ENCODE measurements at places on chromosomes 2 and 18.

DNA sequence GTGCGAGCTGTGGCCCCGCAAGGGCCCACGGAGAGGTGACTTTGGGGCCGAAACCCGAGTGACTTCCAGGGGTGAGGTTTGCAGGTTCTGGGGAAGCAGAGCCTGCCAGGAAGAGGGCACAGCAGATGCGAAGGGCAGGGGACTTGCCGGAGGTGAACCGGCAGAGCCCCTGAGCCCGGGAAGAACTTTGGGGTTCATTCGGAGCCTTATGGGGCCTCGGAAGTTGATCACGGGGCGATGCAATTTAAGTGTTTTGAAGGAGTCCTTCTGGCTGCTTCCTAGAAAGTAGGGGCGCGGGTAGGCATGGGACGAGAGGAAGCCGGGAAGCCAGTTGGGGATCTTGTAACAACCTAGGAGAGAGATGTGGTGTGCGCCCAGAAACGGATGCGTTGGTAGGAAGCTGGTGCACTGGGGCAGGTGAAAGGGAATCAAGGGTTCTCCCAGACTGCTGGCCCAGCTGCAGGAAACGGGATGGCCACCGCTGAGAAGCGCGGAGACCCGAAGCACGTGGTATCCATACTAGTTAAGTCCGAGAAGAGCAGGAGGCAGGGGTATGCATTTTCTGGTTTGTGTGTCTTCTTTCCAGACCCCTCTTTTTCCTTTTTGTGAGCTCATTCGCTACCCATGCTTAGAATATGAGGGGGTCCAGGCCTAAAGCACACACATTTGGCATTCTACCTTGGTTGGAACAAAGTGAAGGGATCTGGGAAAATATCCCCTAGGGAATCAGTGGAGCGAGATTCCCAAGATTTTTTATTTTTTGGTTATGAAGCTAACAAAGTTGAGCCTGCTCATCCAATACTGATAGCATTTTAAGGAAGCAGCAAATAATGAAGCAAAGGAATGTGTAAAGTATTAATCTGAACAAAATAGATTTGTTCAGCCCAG lies 758 bp downstream of the SCLY start:
- DNase-seq, result no peak

- no peak for DNase-seq
Measured at GRCh38 chr18:2536493-2536892, 34.8 kb downstream of the METTL4 start.

DNA sequence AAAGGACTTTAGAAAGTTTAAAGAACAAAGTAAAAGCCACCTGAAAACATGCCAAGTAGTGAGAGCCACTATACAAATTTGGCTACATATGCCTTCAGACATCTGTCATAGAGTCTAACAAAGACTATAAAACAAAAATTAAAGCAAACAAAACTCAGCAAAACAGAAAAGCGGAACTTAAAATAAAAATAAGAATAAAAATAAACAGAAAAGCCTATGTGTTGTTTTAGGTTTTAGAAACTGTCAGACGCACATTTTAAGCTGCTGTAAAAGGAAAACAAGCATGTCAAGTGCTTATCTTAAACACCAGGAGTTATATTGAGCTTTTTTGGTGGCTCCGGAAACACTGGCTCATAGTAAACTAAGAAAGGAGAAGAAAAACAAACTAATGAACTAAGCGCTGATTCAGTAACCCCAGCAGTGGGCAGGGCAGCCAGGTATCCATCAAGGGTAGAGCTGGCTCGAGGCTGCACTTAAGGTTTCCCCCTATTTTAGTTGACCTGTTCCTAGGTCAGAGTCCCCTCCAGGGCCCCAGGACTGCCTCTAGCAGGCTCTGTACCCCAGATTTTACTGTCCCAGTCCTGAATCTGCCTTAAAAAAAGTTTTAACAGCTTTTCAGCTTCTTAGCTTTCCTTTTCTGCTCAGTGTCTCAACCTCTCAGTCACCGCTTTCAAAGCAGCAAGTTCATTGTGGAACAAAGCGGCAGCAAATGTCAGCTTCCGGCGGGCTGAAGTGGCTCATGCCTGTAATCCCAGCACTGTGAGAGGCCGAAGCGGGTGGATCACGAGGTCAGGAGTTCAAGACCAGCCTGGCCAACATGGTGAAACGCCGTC lies 15.4 kb upstream of the RMC1 start:
- no peak for DNase-seq

GRCh38 chr2:45406621-45407020 lies 204.4 kb downstream of the SRBD1 start:
- no peak for DNase-seq

- DNase-seq, result no peak
Measured at GRCh38 chr2:134262684-134263083, 8.8 kb downstream of the MGAT5 start.

- no peak for DNase-seq
Measured at GRCh38 chr2:144520756-144521487, 1.0 kb upstream of the ZEB2 start.

DNA sequence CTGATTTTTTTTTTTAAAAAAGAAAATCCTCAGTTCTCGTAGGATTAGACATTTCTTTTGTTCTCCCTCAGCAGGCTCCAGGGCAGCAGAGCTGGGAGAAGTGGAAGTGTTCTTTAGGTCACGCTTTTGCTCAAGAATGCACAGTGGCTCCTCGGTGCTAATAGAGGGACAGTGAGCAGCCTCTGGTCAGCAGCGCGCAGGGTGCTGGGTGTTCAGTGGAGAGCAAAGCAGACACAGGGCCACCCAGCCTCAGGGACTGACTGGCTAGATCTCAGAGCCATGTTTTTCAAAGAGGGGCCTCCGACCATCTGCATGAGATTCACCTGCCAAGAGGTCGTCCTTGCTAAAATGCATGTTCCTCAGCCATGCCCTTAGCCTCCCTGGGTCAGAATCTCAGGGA lies 218.8 kb downstream of the HAUS1 start:
- no peak for DNase-seq

- DNase-seq, result no peak
Measured at GRCh38 chr2:65500310-65501040, 68.1 kb upstream of the SPRED2 start.

DNA sequence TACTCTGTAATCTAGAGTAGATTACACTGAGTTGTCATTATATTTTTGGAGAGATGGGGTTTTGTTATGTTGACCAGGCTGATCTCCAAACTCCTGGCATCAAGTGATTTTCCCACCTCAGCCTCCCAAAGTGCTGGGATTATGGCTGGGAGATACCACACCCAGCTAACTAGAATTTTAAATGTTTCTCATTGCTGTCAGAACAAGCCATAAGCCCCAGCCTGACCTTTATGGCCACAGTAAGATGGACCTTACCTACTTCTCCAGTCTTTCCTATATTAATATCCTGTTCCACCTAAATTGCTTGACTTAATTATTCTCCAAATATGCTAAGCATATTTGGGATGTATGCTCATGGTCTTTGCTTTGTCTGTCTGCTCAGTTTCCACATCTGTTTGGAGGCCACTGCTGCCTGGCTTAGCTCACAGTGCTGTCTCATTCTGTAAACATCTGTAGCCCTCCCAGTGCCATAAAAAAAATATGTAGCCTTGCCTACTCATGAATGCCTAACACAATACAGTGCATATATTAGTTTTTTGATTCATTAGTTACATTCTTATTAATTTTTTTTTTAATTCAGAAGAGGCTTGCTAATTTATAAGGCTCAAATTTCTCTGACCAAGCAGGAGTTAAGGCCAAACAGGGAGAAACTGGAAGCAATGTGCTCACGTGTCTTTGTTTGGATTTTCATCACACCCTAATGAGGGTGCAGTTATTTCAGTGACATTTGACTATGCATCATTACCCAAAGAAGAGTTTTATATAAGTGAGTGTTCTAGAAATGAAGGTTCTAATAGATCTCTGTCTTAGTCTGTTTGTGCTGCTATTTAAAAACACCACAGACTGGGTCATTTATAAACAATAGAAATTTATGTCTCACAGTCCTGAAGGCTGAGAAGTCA lies 45.3 kb upstream of the PSME4 start:
- no peak for DNase-seq

GRCh38 chr2:38620282-38620977 lies 17.7 kb upstream of the HNRNPLL start:
- DNase-seq, result no peak

GRCh38 chr2:120111193-120111592 lies 98.3 kb downstream of the EPB41L5 start:
- DNase-seq, result no peak

- DNase-seq, result peak; percentile 37
Measured at GRCh38 chr18:3305354-3305762, 43.4 kb downstream of the MYL12B start.

- DNase-seq, result no peak
Measured at GRCh38 chr18:61132031-61132430, 201.2 kb upstream of the CDH20 start.

DNA sequence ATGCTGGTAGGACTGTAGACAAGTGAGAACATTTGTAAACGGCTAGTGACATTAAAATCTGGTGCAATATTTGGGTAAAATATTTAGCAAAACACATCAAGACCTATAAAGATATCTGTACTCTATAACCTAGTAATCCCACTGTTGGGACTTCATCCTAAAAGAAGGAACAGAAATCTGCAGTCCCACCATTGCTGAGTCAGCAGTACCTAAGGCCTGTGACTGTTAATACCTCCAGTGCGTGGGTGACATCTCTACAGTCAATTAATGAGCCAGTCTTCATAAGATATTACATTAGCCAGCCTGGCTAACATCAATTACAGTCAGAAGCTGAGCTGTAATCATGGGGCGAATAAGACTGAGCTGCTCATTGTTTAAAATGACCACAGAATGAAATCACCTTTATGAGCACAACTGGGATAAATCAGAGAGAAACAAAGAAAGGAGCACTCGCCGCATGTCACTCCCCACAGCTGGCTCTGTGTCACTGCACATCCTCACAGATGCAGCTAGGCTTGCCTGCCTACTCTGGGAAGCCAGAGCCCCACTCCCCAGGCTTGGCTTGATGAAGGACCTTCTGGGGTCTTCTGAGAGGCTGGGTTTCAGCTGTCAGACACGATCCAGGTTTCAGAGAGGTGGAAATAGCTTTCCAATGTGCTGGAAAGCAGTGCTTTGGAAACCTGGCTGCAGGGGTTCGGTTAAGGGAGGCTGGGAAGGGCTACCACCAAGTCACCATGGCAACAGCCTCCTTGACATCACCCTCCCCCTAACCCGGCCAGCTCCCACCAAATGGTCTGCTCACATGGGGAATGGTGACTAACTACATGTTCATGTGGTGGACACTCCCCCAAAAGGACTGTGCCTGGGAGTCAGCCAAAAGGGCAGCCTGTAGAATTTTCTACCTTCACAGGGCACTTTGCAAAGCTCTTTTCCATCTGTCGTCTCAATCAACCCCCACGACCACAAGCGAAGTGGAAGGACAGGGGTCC lies 145.0 kb downstream of the ZBTB7C start:
- no peak for DNase-seq

- DNase-seq, result no peak
Measured at GRCh38 chr2:151051574-151052220, 210.0 kb downstream of the RBM43 start.

DNA sequence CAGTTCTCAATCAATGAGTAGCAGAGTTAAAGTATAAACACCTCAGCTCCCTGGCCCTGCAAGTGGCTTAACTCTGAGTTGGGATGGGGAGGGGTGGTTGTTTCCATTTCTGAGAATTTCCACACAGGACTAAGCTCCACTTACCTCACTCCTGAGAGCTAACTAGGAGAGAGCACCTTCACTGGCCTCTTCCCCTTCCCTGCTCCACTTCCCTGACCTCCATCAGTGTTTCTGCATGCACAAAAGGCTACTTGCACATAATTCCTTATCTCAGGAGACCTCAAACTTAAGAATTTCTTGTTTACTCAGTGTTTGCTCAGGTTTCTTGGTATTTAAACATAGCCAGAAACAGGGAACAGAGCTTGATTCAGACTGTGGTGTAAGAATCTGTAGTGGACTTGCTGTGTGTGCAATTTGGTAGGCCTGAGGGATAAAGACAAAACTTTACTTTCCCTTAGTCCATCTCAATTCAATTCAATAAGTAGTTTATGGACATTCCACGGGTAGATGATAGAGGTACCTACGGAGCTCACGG lies 97.2 kb downstream of the PID1 start:
- no peak for DNase-seq

DNA sequence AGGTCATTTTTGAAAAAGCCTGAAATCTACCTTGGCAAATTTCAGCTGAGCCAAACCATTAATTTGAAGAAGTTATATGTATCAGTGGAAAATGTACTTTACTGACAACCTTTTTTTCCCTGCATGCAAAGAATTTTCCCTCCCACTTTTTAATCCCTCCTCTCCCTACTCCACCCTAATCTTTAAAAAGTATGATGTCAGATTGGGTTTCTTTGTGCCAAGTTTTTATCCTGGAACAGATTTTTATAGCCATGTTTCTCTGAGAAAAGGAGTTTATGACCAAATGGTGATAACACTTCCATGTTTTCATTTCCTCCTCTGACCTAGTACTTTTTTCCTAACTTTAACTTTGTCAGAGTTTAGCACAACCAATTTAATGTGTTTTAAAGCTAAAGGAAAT lies 250.3 kb upstream of the FOSL2 start:
- DNase-seq, result no peak

DNA sequence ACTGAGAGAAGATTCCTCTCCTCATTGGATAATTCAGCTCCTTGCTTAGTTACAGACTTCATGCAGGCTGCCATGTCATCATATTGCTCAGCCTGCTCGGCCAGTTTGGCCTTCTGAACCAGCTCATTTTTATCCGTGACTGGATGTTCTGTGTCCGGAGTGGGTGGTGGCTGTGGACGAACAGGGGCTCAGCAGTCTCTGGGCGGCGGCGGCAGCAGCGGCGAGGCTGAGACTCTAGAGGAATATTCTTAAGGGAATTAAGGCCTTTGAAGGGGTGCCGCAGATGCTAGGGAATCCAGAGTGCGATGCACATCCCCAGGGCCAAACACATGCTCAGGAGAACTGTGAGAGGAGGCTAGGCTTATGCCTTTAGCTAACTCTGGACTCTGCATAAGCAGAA lies 97.9 kb upstream of the GYPC start:
- DNase-seq, result no peak

GRCh38 chr2:164696634-164697033 lies 75.4 kb upstream of the GRB14 start:
- DNase-seq, result no peak

DNA sequence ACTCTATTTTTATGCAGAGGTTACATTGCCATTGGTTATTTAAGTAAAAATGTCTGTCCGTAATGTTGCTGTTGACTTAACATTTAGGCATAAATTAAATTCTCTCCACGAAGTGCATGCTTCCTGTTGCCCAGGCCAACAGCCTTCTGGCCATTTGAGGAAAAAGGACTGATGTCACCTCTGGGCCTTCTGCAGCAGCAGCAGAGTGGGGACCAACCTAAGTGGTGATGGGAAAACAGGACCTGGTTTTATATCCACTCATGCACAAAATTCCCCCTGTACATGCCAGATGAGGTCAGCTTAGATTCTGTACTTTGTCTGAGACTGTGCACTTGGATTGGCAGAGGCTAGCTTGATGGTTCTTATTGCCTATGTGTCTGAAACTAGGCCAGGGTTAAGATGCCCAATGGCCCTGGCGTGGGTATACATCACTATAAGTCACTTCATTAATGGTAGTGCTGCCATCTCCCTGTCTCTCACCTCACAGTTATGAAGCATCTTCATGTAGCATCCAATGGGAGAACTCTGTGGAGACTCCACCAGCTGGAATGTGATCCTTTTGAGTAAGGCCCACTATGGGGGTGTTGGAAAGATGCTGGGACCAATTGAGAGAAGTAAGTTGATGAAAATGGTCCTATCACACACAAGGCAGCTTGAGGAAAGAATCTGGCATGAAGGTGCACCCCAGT lies 4.4 kb downstream of the ARHGAP25 start:
- DNase-seq, result no peak

Measured in activated effector memory CD4-positive, alpha-beta T cell treated with Interleukin-2 at 50 U/mL for 16 hours (primary cell).